ENCODE measurements at places on chromosomes 4 and X. TPM values are rescaled to one million over a fixed set of nuclear protein-coding genes. Genes with fewer than 3 reads are reported as not detected.
A peak's percentile ranks its signal among the peaks of the same experiment; 100 is the strongest.

- no peak for DNase-seq
Observed at GRCh38 chr4:88230461-88230891, 53.9 kb downstream of the PPM1K start.

GRCh38 chrX:11287505-11287904 lies 5.7 kb upstream of the AMELX start:
- no peak for DNase-seq

GRCh38 chrX:69163936-69164741 lies 1.1 kb downstream of the PJA1 start:
- DNase-seq: peak; percentile 48

DNA sequence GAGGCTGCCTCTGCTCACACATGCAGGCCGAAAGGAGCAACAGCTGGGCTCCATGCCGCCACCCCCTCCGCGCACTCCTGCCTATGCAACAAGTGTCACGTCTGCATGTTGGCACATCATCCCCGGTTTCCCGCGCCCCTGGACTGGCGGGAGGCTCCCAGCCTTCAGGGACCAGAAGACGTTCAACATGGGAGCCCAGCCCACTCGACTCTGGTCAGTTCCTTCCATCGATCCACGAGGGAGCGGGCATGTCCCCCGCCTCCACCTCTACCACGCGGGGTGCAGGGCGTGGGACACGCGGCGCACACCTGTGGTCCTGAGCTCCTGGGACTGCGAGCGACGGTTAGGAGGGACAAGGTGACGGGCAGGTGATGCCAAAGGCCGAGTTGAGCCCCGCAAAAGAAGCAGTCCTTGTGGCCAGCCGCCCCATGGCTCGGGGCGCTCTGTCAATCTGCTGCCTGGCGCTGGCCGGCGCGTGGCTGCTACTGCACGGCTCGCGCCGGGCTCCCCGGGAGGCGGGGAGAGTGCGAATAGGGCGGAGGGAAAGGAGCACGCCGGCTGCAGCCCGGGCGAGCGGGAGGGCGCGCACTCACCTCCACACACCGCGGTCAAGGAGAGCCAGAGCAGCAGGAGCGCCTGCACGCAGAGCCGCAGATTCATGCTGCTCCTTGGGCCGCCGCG lies 645 bp downstream of the APLN start:
- DNase-seq: no peak

DNA sequence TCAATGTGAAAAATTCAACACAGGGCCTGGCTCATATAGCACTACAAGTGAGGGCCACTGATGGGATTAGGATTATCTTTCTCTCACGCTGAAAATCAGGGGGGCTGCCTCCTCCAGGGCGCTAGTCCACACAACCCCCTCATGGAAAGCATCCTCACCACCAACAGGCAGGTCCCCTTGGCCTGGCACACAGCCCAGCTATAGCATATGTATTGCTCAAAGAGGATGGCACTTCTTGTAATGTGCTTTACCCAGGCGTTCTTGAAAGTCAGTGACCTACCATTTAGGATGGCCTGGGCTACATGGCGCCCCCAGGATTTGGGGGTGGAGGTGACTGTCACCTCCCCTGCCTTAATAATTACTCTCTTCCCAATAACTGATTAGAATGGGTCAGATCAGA lies 71.0 kb upstream of the LSM6 start:
- DNase-seq: no peak

DNA sequence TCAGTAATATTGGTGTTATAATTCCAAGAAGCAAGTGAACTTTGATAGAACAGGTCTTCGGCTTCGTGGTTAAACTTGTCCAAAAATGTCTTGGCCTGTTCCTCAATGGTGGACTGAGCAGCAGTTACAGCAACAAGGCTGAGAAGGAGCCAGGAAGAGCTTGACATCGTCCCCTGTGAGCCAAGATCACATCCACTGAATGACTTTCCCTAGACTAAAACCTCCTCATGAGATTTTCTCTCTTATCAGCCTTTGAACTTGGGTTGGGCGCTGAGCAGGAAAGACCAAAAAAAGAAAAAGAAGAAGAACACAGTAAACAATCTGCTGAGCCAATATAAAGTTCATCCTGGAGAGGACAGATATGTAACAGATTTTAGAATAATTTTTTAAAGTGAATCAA lies at the start of gene ACE2:
Gene ACE2, minus strand, starts transcription at position 216 of the 400 bp plus-strand sequence. Its CDS starts 49 bp downstream, at position 167.
- DNase-seq: no peak

GRCh38 chrX:153648358-153649177 lies 1.6 kb downstream of the DUSP9 start:
- no peak for DNase-seq

GRCh38 chrX:46634577-46634976 lies 61.0 kb downstream of the CHST7 start:
- DNase-seq: no peak

DNA sequence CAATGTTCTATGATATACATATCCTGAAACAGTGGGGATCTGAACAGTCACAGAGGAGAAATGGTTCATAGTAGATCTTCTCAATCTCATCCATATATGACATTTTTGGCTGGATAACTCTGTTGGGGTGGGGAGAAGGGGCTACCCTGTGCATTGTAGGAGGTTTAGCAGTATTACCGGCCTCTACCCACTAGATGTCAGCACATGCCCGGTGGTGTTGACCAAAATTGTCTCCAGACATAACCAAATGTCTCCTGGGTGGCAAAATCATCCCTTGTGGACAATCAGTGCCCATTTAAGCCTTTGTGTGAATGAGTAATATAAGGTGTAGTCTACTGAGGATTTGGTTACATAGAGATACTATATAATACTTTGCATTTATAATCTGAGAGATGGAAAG lies 89.9 kb downstream of the PLS3 start:
- no peak for DNase-seq

DNA sequence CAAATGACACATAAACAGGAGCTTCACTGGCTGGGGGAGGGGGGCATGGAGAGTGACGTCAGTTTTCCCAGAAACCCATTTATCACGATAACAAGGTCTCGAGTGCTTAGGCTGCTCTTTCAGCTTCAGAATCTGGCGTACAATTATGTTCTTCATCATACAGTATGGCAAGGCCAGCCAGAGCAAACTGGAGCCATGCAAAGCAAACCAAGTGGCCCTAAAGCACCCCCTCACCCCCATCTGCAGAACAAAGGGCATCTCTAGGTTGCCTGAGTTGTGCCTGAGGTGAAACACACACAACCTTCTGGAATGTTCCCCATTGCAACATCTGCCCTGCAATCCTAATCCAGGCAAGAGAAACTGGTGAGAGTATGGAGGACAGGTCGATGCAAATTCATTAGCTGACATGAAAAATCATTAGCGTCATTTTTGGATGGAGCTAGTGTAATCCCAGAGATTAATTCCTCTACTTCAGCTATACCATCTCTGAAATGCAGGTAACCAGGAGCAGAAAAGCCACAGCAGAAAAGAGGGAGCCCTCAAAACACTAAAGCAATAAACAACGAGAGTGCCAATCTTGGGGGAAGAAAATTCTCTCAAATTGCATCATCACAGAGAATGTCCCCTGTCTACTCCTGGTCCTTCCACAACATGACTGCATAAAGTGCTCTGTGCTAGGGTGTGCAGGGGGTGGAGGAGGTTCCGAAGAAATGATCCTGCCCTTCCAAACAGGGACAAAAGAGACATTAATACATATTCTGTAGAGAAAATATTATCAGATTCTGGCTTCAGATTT lies 1.8 kb downstream of the SEPTIN6 start:
- peak; percentile 21 for DNase-seq

DNA sequence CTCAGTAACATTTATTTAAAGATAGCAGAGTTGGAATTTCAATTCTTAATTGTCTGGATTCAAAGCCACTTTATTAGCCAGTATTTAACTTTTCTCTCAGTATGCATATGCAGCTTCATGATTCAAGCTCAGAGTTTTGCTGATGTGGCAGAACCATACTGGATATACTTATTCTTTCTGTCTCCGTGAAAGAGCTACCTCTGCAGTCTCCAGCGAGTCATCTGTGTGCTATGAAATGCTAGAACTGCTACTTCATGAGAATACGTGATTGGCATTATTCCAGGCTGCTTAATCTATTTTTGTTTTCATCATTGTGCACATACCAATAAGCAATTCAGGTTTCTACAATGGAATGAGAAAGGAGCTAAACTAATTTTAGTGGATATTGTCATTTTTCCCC lies 743.7 kb downstream of the C4orf33 start:
- no peak for DNase-seq

GRCh38 chrX:70554523-70554922 lies 109.9 kb downstream of the DLG3 start:
- no peak for DNase-seq

- DNase-seq: no peak
Observed at GRCh38 chrX:152177497-152178269, 39.3 kb upstream of the MAGEA10 start.

- no peak for DNase-seq
Observed at GRCh38 chr4:66899422-66900065, 645.8 kb downstream of the CENPC start.

- no peak for DNase-seq
Observed at GRCh38 chrX:40273356-40274050, 175.7 kb upstream of the BCOR start.

ADH1B gene
- polyA plus RNA-seq: not detected

KDR gene
- not detected for polyA plus RNA-seq

RIBC1 gene
- polyA plus RNA-seq: 0.42 TPM

CXCL5 gene
- polyA plus RNA-seq: not detected

MAGEA2 gene
- polyA plus RNA-seq: not detected

ARHGAP36 gene
- not detected for polyA plus RNA-seq

NWD2 gene
- not detected for polyA plus RNA-seq

All from naive thymus-derived CD8-positive, alpha-beta T cell (primary cell).